Cerebellar cortex (tissue), 1 donor: ENCODE measurements at places on chromosomes 7 and 10.
A peak's percentile ranks its signal among the peaks of the same experiment; 100 is the strongest.

DNA sequence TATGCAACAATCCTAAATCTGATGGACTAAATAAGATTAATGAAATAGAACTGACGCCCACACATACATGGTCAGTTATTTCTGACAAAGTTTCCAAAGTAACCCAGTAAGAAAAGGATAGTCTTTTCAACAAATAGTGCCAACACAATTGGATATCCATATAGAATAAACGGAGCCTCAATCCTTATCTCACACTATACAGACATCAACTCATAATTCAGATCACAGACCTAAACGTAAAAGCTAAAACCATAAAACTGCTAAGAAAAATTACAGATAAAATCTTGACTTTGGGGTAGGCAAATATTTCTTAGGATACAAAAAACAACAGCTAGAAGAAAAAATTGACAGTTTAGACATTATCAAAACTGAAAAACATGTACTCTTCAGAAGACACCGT is 8.5 kb downstream of the CACUL1 start:
- no peak for DNase-seq

- DNase-seq: no peak
These were observed 95.0 kb upstream of the DDC start for GRCh38 chr7:50660040-50660829.

GRCh38 chr10:72792288-72792687 is 100.3 kb downstream of the MCU start:
- no peak for DNase-seq

DNA sequence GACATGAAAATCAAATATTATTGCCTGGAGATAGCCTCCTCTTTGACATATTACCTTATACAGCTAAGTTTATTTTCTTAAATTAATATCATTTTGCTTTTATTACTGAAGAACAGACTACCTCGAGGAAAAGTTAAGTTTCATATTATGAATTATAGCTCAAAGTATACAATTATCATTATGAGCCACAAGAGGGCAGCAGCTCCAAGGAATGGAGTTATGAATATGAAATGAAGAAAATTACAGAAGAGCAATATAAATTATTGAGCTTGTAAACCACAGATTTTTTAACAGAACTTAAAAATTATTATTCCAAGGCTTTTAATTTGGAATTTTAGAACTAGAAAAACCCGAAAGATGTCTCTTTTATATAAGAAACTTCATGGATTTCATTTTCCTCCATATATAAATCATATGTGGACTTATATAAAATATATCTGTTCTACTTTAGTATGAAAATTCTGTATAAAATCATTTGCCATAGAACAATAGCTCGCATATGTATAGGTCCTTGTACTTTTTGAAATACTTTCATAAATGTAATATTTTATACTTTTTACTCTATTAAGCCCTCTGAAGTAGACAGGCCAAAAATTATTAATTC is 40.1 kb downstream of the IQUB start:
- peak; percentile 74 for DNase-seq

GRCh38 chr7:127644484-127644883 is 7.5 kb upstream of the SND1 start:
- no peak for DNase-seq

- no peak for DNase-seq
These were observed 71.2 kb downstream of the MINPP1 start for GRCh38 chr10:87575851-87576250.

DNA sequence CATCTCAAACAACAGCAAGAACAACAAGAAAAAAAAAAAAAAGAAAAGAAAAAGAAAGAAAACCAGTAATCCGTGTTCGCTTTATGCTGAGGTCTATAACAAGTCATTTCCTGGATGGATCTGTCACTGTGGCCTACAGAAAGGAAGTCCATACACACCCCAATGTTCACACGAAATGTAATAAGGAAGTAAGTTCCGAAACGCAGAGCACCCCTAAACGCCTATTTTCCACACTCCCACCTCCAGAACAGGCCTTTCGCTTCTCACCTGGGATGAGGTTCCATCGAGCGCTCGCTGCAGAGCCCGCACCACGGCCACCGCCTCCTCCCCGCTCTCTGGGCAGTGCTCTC is 735 bp downstream of the ZNF394 start:
- no peak for DNase-seq

DNA sequence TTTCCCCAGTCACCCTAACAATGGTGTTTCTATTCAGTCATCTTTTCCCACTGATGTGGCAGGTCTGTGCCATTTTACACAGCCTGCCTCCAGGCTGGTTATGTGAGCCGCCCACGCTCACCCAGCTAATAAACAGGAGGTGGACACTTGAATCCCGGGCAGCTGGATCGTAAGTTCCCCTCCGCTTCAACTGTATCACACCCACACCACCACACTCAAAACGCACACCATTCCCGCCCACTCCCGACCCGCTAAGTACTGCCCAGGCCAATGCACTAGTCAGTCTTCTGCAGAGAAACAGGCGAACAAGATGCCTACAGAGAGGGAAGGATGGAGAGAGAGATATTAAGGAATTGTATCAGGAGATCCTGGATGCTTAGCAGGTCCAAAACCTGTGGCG is 38.9 kb upstream of the PFKP start:
- DNase-seq: no peak

DNA sequence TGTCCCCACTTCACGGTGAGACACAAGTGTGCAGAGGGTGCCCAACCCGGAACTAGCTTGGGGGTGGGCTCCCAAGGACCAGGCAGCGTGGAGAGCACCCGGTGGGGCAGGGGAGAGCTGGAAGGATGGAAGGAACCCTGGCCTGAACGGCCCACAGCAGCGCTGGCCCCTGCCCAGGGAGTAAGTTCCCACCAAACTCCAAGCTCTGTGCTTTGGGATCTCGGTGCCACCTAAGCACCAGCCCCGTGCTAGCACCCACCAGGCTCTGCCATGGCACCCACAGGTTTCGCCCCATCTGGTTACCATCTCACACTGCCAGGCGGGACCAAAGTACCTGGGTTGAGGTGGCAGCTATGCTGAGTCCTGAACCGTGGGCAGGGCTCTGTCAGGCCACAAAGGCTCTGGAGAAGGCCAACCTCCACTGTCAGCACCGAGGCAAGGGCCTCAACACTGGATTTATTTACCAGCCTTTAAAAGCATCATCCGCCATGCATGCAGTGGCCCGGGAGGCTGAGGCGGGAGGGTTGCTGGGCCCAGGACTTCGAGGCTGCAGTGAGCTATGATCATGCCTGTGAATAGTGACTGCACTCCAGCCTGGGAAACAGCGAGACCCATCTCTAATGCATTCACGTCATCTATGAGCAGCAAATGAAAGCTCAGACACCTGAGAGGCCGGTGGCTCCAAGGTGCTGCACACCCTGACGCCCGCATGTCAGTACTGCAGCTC is 16.0 kb downstream of the GPER1 start:
- DNase-seq: no peak

DNA sequence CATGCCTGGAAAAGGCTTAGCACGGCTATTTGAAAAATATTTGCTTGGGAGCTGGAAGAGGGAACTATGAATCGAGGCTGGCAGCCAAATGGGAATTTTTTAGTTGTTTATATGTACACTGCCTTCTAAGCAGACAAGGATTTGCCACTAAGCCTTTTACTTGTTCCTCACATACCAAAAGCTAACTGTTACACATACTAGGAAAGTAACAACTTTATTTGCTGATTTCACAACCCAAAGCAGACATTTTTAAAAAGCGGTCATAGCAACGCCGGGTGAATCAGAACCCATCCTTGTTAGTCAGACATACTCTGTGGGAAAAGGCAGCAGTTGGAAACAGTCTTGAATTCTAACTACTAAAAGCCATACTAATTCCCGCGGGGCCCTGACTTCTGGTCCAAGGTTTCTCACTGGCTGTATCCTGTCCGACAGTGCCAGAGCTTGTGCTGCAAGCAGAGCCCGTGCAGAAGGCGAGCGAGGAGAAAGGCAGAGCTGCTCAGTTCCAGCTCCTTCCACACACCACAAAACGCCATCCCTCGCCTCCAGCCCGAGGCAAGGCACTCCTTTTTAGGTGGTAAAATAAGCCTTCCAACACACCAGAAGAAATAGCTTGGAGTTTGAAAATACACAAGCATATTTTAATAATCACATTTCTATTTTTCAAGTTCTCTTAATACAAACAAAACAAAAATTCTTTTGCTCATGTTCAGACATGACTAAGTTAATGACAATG is 89.2 kb downstream of the RNF216 start:
- peak; percentile 75 for DNase-seq

DNA sequence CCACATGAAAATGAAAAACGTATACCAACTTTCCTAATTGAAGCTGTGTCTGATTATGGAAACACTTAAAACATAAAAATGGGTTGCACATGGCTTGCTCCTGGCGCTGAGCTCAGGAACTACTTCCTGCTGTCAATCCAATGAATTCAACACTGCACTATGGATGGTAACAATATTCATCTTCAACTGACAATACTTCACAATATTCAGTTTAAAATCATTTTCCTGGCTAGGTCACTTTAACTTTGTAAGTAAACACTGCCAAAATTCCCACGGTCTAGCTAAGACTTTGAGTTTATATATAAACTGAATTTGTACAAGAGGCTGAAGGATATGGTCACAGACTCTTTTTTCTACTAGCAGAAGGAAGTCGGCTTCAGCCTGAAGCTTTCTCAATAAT is 556.9 kb downstream of the TNS3 start:
- DNase-seq: no peak

DNA sequence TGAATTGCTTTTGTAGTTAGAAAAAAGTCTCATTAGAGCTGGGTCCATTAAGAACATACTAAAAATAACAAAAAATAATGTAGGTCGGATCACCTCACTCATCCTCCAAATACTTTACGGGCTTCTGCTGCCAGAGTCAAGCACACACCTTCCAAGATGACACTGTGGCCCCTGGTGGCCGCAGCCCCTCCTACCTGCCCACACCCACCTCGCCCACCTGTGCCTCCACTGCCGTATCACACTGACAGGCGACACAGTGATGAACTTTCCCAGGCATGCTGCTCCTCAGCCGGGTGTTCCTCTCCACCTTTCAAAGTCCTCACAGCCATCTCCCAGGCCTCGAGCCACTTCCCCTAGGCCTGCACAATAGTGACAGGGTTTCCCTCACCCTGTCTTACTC is 60.9 kb downstream of the STK17A start:
- no peak for DNase-seq

DNA sequence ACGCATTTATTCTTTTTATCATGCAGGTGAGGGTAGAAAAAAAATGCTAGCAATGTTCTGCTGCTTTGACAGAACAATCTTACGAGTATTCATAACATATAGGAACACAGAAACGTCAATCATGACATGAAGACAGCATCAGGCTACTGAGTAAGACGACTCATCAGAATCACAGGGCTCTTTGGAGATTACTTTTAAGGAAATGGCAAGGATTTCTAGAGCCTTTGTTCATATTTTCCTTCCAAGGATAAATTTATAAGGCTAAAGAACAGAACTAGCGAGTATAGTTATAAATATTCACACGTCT is 39.8 kb upstream of the DNAJC1 start:
- no peak for DNase-seq

- DNase-seq: no peak
These were observed 49.9 kb upstream of the CAMK2B start for GRCh38 chr7:44375236-44375699.

GRCh38 chr10:96511044-96511945 is 2.4 kb downstream of the TLL2 start:
- peak; percentile 51 for DNase-seq

DNA sequence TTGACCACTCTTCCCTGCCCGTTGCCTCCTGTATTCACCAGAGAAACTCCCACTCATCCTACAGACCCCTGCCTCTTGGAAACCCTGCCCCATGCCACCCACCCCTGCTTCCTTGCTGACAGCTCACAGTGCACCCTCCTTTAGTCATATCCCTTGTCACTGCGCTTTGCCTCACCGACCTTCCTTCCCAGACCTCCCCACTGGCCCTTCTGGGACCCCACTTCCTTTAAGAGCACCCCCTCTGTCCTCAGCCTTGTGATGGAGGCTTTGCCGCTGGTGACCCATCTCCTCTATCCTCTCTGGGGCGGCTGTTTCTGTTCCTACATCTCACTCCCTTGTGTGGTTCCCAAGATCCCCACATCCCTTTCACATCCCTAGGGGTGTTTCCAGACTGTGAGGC is 92.8 kb upstream of the ZMIZ1 start:
- DNase-seq: no peak
